ENCODE measurements at places on chromosomes 5 and 9.

DNA sequence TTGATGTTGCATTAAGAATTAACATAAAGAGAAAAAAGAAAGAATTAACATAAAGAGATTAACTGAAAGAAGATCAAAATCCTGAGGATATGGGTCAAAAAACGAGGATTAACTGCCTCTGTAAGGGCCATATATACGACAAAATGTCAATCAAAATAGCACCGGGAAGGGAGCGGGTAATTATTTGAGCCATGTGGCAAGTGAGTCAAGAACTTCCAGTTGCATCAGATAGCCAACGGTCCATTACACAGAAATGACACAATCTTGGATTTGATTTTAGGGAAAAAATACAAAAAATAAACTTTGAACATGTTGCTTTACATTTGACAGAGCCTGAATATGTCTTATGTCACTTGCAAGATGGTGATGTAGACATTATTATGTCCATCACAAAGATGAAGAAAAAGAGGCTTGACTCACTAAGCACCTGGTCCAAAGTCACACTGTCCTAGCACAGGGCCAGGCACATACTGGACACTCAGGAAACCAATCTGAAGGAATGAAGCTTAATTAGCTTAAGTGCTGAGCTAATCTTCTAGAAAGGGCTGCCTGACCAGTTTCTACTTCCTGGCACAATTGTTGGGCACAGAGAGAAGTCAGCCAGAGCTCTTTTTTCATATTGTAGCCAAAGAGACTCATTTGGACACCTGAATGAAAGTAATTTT lies 273.2 kb upstream of the PAPPA start:
- no peak for DNase-seq

GRCh38 chr5:3310541-3311261 lies 284.9 kb upstream of the IRX1 start:
- DNase-seq, result peak; percentile 53

DNA sequence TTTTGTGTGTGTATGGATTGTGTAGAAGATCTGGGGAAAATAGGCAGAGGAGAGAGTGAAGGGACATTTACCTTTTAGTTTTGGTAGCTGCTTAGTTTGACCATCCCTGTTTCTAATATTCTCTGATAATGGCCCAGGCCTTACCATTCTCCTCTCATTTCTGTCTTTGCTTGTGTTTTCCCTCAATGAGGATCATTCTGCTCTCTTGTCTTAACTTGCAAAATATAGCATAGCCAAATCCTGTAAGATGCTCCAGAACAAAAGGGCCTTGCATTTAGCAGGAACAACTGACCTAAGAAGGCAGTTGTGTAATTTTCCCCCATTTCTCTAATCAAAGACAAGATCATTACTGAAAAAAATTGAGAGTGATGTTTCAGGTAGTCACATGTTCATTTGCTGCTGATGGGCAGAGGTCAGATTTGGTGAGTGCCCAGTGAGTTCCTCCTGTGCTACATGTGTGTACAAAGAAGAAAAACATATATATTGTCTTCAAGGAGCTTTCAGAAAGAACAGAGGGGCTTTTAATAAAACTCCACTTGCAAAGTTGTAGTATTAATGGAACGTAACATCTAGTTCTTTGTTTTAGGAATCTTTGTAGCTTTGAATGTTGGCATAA lies 139.5 kb downstream of the KDM4C start:
- DNase-seq, result no peak

DNA sequence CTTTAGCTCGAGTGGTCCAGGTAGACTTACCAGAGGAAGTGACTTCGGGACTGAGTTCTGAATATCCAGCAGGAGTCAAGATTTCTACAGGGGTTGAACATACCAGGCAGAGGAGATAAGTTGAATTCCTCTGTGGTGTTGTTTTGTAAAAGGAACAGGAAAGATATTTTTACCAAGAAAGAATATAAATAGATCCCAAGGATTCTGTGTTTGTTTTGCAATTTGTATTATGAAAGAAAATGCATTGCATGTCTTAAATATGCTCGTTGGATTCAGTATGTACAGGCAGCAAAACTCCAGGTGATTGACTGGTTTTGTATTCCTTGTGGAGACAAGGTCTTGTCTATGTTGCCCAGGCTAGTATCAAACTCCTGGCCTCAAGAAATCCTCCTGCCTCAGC lies 197.8 kb downstream of the FRMD3 start:
- no peak for DNase-seq

DNA sequence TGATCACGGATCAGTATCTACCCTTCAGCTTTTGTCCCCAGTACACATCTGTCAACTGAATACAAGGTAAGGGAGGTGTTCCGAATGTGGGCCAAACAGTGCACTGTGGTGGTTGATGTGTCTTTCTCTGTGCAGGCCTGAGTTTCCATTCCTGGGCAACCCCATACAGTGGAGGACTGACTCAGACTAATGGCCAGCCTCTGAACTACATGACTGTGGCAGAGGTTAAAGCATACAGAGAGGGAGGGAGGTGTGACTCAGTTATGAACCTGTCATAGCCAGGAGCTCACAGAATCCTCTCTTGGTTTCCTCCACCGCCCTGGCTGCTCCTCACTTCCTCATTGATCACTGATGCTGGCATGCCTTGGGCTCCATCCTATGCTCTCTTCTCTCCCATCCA lies 136.4 kb upstream of the TAS2R1 start:
- no peak for DNase-seq

GRCh38 chr9:136411378-136411777 lies 920 bp downstream of the PMPCA start:
- DNase-seq, result no peak

DNA sequence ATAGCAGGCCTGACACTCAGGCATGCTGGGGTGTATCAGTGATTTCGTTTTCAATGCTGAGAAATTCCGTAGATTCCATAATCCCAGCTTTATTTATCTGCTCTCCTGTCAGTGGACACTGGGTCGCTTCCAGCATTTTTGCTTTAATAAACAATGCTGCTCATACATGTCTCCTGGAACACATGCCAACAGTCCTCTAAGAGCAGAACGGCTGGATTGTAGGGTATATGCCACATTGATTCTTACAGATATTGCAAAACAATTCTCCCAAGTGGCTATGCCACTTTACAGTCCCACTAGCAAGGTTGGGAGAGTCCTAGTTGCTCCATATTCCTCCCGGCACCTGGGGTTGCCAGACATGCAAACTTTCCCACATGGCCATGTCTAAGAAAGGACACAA lies 81.9 kb downstream of the RAPGEF1 start:
- no peak for DNase-seq

- DNase-seq, result no peak
Observed at GRCh38 chr5:80977764-80978163, 17.6 kb downstream of the RASGRF2 start.

GRCh38 chr5:139844472-139845145 lies 49.0 kb downstream of the PSD2 start:
- peak; percentile 58 for DNase-seq

DNA sequence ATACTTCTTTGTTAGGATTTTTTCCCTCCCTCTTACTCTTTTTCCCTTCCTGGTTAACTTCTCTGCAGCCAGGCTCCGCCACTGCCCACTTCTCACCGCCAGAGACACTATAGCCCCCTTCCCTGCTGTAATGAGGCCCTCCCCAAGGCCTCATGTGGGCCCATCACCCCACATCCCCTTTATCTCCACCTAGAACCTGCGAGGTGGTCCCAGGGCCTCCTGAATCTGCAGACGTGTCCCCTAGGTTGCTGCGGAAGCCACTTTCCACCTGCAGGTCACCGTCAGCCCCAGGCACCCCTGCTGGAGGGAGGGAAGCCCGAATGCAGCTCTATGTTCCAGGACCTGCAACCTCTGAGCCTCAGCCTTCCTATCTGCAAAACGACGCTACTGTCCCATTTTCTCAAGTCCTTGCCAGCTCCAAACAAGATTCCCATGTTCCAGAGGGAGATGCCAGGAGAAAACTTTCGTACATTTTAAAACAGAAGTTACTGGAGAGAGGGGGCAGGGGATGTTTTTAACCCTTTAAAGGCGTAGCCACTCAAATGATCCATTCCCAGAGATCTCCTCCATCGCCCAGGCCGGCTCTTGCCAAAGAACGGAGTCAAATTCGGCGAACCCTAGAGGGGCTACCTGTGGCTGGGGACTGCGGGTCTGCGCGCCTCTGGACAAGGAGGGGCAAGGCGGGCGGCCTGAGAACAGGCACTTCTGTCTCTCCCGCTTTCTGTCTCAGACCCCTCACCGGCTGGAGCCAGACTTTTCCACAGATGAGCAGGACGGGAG lies 929 bp downstream of the SH3PXD2B start:
- peak; percentile 33 for DNase-seq

- no peak for DNase-seq
Observed at GRCh38 chr5:158050421-158050820, 191.5 kb upstream of the CLINT1 start.

- DNase-seq, result no peak
Observed at GRCh38 chr9:36959681-36960574, 74.1 kb downstream of the PAX5 start.

GRCh38 chr5:117812861-117813260 lies 1175.5 kb downstream of the DTWD2 start:
- DNase-seq, result no peak

DNA sequence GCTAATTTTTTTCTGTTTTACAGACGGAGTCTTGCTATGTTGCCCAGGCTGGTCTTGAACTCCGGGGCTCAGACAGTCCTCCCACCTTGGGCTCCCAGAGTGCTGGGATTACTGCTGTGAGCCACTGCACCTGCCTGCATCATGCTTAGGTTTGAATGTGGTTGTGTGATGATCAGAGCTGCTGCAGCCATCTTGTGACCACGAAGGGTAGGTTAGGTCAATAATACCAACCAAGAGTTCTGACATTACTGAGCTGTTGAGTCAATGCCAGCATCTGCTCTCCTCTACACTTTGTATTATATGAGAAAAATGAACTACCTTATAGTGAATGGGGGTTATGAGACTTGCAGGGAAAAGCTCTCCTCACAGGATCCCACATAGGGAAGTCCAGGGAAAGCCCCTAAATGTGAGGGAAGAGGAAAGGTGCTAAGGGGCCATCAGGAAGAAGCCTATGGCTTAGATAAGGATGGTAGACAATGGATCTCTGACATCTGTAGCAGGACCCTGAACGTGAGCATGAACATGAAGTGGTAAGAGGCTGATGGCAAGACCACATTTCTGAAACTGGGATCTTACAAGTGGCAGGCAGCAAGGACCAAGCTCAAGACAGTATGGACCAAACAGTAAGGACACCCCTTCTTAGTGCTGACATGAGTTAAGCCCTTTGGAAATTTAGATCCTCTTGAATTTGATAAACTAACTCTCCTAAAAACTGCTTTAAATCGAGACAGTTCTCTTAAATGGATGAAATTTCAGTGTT lies 75.7 kb upstream of the ZNF169 start:
- DNase-seq, result no peak
